Inflammatory macrophage treated with lipopolysaccharide for 4 hours (primary cell): ENCODE measurements at places on chromosomes 3 and 15.

- DNase-seq, result no peak
Observed at GRCh38 chr3:150757364-150757763, 5.6 kb downstream of the SIAH2 start.

DNA sequence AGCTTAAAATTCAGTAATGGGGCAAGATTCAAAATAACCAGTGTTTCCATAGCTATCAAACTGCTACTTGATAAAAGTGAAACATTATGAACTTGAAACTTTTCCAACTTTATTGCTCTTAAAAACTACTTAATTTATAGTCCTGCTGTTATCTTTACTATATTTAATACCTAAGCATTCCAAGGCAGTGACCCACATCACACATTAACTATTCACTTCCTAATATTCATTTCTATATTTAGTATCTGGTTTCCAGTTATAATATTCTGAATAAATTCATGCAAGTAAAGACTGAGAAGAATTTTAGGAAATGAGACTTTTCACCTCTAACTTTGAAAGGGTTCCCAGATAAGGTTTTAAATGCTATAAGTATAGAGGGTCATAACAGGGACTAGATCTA, 64.9 kb downstream of the UACA start:
- no peak for DNase-seq

GRCh38 chr15:62964251-62964650, 78.3 kb upstream of the TPM1 start:
- no peak for DNase-seq

- no peak for DNase-seq
Observed at GRCh38 chr3:145981056-145981455, 179.9 kb downstream of the PLOD2 start.

DNA sequence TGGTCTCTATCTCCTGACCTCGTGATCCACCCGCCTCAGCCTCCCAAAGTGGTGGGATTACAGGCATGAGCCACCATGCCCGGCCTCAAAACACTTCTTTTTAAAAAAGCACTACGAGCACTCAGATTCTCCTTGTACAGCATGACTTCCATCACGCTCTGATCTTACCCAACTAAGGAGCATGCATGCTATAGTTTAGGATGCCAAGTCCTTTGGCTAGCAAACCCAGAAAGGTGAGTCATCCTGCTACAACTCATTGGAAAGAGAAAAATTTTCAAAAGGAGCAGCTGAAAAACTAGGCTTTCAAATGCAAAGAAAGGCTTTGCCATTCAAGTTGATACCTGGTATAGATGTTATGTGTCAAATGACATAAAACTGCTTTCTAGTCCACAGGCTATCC, 70.3 kb upstream of the PRICKLE2 start:
- no peak for DNase-seq

DNA sequence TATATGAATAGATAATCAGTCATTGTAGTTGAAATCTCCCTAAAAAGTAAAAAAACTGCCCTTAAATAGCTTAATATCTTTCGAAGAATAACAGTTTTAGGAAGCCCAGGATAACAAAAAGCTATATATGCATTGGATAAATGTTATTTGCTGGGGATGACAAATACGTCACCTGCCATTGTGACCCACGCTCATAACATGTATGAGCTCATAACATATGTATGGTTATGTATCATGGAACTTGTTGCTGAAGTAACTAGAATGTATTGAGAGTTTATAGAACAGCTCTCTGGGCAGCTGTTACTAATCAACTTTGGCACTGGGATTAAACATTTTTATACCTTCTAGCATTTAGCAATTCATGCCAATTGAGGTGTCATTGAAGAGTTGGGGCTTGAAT, 1.7 kb upstream of the LRCH3 start:
- DNase-seq, result no peak

DNA sequence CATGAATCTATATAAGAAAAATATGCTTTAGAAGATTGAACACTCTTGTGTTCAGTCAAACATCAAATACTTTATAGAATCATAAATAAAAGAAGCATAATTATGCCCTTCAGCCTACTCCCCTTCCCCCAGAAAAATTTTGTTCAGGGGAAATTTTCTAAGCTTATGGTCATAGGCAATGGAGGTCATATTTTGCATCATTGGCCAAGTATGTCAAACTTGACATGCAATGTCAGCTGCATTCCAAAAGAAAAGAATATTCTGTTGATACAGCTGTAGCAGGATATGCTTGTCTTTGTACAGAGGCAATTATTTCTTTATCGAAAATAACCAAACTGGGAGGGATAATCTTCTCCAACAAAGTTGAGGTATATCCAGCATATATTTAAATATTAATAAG, 328.2 kb downstream of the ZIC1 start:
- DNase-seq, result no peak

DNA sequence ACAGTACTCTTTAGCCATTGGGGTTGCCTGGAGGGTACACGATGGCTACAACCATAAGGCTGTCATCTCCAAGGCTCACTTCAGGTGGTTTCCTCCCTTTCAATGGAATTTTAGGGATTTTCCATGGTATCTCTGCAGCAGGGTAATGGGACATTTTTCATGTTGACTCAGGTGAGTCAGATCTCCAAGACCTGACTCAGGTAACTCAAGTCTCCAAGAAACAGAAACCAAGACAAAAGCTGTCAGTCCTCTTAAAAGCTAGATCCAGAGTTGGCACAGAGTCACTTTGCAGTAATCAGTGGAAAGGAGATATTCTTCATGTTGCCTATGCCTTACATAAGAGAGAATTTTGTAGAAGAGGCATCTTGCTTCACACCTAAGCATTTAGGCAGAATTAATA, 375.8 kb upstream of the ARPP21 start:
- DNase-seq, result no peak

DNA sequence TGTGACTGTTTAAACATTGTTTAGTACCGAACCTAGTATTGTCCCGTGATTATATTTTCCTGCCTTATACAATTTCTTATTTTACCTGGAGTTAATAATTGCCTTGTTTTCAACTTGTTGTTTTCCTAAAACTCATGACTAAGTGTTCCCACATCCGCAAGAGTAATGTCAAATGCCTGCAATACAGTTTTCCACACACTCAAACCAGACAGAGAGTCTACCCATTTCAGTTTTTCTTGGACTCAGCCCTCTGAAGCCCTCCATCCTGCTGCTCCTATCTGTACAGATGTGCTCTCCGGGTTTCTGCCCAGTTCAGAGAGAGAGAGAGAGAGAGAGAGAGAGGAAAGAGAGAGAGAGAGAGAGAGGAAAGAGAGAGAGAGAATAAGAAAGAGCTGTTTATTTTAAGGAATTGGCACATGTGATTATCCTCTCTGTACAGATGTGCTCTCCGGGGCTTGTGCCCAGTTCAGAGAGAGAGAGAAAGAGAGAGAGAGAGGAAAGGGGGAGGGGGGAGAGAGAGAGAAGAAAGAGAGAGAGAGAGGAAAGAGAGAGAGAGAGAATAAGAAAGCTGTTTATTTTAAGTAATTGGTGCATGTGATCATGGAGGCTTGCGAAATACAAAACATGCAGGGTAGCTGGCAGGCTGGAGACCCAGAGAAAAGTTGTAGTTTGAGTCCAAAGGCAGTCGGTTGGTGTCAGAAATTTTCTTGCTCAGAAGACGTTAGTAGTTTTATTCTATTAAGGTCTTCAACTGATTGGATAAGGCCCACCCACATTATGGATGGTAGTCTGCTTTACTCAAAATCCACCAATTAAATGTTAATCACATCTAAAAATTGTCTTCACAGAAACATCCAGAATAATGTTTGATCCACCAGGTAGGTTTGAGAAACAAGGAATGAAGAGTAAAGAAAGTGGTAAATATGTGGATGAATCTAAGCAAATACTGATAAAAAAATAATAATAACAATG, 104.1 kb upstream of the GOLGA8J start:
- no peak for DNase-seq

DNA sequence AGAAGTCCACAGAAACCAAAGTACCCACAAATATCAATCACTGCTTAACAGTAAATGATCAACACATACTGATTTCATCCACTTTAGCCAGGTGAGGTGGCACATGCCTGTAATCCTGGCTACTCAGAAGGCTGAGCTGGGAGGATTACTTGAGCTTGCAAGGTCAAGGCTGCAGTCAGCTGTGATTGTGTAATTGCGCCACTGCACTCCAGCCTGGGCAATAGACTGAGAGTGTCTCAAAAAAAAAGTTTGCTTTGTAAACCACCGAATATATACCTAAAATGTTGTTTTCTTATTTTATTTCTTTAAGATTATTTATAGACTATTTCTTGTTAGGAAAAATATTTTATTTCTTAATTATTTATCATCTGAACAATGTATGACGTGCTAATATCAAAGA, 8.7 kb upstream of the ATP13A4 start:
- no peak for DNase-seq

DNA sequence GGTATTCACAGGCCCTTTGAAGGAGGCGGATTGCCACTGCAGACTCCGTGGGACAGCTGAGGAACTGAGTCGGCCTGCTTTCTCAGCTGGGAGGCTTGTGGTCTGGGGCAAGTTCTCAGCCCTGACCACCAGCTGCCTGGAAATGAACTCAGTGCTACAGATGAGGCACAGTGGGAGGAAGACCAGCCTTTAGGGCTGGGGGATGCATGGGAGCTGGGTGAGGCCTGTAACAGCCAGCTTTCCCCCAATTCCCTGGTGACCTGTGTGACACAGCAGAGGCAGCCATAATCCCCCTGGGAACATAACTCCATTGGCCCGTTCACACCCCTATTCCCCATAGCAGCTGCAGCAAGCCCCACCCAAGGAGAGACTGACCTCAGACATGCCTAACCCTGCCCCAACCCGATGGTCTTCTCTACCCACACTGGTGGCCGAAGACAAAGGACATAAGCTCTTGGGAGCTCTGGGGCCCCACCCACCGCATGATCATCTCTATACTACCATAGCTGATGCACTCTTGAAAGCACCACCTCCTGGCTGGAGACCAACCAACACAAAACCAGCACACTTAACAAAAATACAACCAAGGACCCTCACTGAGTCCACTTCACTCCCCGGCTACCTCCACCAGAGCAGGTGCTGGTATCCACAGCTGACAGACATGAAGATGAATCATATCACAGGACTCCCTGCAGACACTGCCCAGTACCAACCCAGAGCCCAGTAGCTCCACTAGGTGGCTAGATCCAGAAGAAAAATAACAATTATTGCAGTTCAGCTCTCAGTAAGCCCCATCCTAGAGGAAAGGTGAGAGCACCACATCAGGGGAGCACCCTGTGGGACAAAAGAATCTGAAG, 24.9 kb downstream of the ZMAT3 start:
- DNase-seq, result no peak

- peak; percentile 83 for DNase-seq
Observed at GRCh38 chr3:119301662-119302061, 7.5 kb downstream of the ARHGAP31 start.
